ENCODE measurements at places on chromosomes 6 and 20.

- DNase-seq: no peak
Observed at GRCh38 chr20:9204979-9205378, 136.1 kb downstream of the PLCB4 start.

DNA sequence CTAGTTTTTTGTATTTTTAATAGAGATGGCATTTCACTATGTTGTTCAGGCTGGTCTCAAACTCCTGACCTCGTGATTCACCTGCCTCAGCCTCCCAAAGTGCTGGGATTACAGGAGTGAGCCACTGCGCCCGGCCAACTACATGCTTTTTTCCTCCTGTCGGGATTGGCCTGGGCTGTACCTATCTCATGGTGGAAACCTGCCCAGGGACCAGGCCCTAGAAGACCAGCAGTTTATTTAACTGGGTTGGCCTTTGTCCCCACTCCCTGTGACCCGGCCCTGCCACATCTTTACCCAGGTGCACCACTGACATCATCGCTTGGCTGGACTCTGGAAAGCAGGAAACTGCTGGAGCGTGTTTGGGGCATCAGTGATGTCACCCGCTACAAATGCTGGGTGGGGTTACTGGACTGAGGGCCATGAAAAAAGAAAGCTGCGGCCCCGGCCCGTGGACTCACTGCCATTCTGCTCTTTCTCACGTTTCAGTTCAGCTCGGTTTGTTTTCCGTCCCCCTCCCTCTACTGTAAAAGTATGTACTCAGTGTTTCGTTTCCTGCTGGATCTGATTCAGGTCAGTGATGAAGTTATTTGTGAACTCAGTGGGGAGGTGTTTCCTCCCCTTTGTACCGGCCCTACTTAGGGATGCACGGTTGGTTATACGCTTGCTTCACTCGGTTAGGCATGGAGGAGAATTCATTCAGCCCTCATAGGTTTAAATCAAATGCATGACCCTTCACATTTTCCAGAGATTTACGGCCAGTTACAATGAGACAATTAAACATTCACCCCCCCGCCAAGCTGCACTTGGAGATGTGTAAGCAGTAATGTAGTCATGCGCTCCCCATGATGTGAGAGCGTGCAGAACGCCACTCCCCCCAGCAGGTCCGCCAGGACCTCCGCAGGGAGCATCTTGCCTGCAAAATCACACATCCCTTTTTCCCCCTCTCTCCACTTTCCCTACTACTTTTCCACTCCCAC lies 179.3 kb downstream of the MTHFD1L start:
- DNase-seq: no peak

- no peak for DNase-seq
Observed at GRCh38 chr6:150652848-150653613, 53.3 kb downstream of the PLEKHG1 start.

DNA sequence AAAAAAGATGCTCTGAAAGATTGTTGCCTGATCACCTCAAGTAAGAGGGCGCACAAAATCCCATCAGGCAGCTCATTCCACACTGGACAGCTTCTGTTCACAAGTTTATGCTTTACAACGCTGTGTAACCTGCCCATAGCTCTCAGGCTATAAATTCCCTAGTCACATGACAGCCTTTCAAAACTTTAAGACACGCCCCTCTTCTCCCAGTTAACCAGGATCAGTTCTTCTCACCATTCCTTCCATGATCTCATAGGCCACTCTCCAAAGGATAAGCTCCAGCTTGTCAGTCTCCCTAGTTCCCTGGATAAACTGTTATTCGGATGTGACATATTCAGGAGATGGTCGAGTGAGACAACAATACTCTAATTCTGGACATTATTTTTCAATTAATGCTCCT lies 15.0 kb downstream of the ADNP start:
- DNase-seq: peak; percentile 19

DNA sequence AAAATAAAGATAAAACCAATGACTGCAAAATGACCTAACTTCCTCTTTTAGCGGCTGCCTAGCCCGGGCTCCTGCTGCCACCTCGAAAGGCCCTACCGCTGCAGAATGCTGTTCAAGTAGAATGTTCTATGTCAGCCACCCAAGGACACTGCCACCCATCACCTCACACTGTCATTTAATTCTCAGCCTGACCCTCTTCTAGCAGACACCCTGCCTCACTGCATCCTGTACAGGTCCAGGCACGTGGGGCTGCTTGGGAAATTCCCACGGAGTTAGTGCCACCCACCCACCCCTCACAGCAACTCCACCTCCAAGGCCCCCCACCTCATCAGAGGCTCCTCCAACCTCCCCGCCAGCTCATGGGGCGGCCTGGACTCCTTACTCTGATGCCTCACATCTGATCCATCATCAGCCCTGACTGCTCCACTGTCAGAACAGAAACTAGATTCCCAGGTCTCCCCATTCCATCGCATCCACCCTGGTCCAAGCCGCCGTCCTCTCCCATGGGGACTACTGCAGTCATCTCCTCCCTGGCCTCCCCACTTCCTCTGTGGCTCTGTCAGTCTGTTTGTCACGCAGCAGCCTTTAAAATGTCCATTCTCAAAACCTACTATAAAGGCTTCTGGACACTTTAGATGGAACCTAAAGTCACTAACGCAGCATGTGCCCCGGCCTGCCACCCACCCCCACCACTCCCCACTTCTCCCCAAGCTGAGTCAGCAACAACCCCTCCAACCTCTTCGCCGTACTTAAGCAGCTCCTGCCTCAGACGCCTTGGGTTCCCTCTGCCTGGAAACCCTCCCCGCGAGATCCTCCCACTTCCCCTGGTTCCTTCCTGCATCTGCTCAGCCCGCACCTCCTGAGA lies 17.0 kb downstream of the NFATC2 start:
- no peak for DNase-seq

DNA sequence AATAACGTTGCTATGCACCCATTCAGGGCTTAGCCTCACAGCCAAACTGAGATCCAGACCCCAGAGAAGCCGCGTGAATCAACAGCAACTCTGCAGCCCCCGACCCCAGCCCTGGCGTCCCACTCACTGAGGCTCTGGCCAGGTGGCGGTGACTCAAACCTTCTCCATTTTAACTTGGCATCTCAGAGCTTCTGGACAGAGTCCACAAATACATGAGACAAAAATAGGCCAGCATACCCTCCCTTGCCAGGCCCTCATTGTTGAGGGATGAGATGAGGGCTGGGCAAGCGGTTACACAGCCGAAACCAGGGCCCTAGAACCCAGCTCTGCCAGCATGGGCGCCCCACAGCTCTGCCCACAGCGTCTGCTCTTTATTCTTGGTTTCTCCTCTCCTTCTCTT lies 118.4 kb downstream of the MYLK4 start:
- no peak for DNase-seq

Data from BE2C (cell line).